ENCODE measurements at places on chromosomes 3 and 15. TPM values are rescaled to one million over a fixed set of nuclear protein-coding genes. Genes with fewer than 3 reads are reported as not detected.

GRCh38 chr15:73695773-73696640 lies 11.8 kb downstream of the CD276 start:
- no peak for DNase-seq

GRCh38 chr15:44729408-44730127 lies 6.8 kb upstream of the TRIM69 start:
- peak; percentile 4 for DNase-seq

DNA sequence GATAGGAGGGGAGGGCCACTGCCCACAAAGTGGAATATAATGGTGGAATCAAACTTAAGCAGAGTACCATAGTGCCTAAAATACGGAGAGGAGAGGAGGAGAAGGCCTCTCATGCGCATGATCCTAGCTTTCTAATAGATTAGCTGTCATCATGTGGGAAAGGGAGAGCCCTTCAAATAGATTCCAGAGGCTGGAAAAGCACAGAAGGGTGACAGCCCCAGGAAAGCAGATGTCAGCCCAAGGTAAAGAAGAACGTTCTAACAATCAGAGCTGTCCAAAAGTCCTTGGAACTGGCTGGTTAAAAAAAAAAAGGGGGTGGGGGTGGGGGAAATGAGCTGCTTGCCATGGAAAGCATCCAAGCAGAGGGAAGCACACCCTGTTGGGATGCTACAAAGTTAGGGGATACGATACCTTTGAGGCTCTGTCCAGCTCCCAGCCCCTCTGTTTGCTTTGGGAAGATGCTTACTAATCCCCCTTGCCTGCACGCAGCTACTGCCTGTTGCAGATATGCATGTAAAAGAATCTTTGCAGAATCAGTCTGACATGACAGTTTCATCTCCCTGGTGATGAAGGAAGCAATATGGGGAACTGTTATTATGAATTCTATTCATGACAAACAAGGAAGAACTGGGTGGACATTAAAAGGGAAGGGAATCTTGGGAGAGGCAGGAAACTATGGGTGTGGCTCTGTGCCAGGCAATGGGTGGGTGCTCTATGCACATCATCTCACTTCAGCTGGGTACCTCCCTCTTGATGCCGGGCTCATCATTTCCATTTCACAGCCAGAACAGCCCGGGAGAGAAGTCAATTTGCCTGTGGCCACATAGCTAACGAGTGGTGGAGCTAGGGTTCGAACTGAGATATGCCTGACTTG lies 10.1 kb upstream of the LMCD1 start:
- DNase-seq, result no peak

DNA sequence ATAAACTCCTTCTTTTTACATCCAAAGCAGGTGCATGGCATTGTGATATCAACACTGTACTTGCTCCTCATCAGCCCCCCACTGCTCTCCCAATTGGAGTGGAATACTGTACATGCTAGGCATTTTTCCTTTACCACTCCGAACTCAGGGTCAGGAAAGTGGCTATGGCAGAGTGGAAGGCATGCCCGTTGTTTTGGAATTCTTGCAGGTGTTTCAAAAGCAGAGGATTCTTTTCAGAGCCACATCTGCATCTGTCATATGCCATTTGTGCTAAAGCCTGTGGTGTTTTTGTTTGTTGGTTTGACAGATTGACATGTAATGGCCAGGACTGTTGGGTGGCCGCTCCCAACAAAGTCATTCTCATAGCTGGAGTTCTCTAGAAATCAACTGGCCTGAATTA lies 41.7 kb downstream of the SOX2 start:
- DNase-seq, result no peak

DNA sequence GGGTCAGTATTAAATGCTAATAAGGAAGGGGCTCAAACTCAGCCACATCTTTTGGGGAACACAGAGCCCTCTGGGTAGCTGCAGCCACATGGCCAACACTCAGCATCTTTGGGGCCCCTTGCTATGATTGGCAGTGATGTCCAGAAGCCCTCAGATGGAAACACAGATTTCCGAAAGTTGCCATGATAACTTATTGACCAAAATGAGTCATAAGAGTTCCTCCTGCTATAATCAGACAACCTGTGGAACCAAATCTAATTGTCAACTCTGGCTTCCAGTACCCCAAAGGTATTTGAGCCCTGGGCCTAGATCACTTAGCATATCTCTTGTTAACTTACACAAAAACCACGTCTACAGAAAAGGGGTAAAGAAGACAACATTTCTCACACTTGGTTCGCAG lies 392.2 kb downstream of the KCNH8 start:
- no peak for DNase-seq

- DNase-seq, result peak; percentile 54
Measured at GRCh38 chr3:187183210-187183862, 13.9 kb upstream of the RTP1 start.

The AADACL2 gene
- not detected for total RNA-seq

- DNase-seq, result peak; percentile 82
Measured at GRCh38 chr3:60316121-60316797, 935.0 kb downstream of the FHIT start.

Measured in astrocyte (in vitro differentiated cells and primary cell).